ENCODE measurements at places on chromosomes 2 and 18.

GRCh38 chr2:50215736-50216135 lies 816.2 kb downstream of the NRXN1 start:
- no peak for DNase-seq

GRCh38 chr2:176991411-176991810 lies 221.2 kb upstream of the HNRNPA3 start:
- no peak for DNase-seq

- DNase-seq = no peak
These were observed 33.5 kb downstream of the POLE4 start for GRCh38 chr2:74991977-74992376.

GRCh38 chr2:11764359-11764758 lies 17.9 kb downstream of the LPIN1 start:
- peak; percentile 40 for DNase-seq

DNA sequence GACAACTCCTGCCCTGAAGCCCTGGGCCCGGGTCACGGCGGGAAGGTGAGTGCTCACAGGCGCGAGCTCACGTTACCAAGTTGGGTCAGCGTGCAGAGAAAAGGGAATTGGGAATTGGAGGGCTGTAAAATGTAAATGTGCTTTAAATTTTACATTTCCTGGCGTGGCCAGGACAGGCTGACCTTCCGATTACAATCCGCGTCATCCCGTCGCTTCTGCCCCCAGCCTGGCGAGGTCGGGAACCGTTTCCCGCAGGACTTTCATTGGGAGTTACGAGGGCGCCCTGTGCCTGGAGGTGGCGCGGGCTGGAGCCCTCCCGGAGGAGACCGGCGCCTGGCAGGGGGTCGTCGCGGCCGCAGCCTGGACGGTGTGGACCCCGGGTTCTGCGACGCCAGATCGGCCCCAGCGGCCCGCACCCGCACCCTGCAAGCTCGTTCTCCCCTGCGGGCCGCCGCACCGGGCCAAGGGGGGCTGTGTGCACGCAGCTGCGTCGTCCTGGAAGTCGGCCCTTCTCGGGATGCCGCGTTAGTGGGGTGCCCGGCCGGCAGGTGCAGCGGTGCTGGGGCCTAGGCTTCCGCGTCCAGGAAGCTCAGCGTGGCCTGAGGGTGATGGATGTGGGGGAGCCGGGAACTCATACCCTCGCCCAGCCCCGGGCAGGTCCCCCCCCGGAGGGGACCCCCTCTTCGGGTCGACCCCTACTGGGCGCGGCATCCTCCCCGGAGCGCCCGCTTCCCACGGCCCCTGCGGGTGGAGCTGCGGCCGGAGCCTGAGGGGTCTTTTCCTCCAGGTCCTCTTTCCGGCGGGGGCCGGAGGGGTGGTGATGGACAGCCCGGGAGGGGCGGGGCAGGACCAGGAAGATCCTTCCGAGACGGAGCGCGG lies 63.9 kb downstream of the LRRFIP1 start:
- DNase-seq = no peak

DNA sequence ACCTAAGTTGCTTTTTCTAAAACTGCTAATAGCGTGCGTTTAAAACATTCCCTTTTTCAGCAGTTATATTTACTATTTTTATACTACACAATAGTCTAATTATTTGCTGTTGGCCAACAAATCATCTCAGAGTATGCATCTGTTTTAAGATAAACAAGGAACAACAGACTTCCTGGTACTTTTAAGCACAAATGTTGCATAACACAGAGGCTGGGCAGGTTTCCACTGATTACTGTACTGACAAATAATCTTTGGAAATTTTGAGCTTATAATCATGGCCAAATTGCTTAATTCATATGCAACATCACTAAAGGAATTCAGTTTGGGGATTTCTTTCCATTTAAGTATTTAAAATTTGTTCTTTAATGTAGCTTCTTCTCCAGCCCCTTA lies 737.4 kb upstream of the SALL3 start:
- DNase-seq = no peak

DNA sequence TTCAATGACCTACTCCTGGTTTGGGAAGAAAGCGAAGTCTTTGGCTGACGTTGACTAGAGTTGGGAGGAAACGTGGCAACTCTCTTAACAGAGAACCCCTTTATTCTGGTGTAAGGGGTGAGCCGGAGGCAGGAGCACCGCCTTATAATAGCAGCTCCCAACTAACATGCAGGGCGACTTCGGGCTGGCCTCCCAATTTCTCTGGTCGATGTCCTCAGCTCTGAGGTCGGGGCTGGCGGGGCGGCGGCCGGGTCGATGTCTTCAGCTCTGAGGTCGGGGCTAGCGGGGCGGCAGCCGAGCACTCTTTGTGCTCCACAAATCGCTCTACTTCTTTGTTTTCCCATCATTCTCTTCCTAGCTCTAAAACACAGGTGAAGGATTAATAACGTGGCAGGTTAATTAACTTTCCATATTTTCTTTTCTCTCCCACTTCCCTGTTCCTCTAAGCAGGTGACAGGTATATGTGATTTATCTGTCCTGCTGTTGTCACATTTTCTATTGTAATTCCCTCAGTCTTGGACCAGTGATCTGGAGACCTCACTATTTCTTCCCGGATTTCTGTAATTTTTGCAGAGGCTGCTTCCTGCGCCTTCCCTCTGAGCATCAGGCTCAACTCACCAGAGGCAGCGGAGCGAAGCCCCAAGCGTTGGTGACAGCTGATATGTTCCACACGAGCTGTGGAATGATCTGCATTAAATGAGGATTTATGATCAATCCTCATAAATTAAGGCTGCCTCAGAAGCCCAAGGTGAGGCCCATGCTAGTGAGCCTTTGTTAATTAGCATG lies 64.3 kb downstream of the ACKR3 start:
- DNase-seq = no peak

DNA sequence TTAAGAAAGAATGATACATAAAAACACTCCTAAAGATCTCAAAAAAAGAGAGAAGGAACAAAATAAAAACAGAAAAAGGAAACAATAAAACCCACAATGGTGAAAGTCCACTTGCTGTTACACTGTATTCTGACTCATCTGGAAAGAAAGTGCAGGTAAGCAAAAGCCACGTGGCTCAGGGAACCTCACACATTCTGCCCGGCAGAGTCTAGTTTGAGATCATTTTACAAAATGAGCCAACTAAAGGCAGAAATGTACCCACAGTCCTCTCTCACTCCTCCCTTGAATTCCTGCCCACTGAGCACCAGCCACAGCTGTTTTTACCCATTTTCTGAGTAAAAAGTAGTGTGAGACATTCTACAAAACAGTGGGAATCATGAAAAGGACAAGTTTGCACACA lies 10.0 kb downstream of the KCNH7 start:
- no peak for DNase-seq

GRCh38 chr2:241759067-241759807 lies 17.4 kb upstream of the GAL3ST2 start:
- DNase-seq = no peak

DNA sequence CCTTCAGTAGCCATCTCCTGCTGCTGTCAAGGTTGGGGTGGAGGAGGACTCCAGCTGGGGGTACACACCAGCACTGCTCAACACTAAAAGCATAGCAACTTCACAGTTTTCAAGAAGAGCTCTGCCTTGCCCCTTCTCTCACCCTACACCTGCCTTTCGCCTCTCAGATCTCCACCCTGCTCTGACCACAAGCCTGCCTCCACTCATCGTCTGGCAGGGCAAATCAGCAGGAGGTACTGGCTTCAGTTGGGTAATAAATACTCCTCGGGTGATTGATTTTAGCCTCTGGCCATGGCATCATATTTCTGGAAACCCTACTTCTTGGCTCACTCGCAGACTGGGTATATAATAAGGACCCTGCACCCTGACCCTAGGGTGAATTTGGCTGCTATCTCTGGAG lies 3.1 kb upstream of the PRKAG3 start:
- no peak for DNase-seq

DNA sequence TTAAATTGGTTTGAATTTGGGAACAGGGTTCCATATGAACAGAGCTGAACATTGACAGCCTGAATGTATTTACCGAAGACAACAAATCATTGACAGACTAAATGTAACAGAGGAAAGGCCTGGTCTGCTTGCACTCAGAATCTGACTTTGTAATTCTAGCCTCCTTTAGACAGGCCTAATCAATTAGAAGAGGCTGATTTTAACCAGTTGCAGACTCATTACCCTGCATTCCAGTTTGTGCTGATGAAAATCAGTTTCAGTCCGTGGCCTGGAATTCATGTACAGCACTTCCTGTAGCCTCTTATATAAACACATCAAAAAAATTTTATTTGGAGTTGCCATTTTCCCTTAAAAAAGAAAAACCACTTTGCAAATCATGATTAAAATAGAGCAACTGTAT lies 93.1 kb upstream of the ZFP36L2 start:
- DNase-seq = no peak

- DNase-seq = no peak
These were observed 156.7 kb downstream of the SLC4A3 start for GRCh38 chr2:219784178-219784577.

DNA sequence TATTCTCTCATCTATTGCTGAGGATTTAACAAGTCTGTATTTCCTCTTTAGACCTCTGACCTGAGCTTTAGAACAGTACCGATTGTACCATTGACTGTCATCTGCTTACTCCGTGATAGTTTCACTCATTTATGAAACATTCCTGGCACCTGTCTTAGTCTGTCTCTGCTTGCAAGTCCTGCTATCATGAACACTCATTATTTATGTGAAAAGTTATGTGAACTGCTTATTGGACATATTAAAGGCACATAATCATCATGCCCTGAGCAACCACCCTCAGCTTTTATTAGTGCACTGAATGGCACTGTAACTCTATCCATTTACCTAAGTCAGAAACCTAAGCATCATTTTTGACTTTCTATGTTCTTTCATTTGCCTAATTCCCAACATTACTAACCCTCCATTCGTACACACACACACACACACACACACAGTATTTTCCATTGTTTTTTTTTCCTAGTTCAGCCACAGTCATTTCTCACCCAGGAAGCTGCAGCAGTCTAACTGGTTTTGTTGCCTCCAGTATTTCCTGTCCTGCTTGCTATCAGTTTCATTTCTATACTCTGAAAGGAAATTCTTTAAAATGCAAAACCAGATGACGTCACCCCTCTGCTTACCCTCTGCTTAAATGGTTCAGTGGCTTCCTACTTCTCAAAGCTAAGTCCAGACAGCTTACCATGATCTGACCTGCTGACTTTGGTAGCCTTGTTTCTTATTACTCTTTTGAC lies 146.1 kb downstream of the HAUS1 start:
- no peak for DNase-seq

DNA sequence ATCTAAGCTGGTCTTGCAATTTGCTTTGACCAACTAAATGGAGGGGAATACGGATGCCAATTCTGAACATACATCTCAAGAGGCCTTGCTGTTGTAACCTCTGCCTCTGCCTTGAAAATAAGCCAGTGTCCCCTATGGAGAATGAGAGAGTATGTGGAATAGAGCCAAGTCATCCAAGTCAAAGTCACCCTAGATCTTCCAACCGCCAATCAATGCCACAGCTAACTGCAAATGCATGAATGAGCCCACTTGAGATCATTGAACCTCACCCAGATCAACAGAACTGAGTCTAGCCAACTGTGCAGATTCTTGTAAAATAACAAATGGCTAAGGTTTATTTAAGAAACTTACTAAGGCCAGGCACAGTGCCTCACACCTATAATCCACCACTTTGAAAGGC lies 139.8 kb upstream of the TANK start:
- DNase-seq = no peak

DNA sequence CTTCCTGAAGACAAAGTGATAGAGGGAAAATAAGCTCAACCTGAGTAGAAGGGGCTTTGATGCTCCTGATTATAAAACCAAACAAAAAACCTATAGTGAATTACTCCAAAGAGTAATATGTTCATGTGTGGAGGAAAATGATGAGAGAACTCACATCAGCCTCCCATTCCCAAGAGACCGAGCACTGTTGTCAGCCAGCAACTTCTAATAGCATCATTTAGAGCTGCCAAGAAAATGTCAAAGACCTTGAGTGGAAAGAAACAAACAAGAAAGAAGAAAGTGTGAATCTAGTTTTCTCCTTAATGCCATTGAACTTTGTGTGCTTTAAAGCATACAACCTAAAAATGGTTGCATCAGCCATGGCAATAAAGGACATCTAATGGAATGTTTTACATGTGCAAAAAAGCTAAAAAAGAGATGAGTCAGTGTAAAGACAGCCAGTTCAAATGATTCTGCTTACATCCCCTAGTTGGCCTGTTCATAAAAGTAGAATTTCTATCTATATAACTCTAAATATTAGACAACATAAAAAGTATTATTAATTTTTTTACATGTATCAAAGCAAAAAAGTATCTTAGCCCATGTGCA lies 1066.2 kb downstream of the TDRD15 start:
- DNase-seq = no peak

- no peak for DNase-seq
These were observed 53.9 kb downstream of the LNPK start for GRCh38 chr2:175948191-175948590.

GRCh38 chr2:197378086-197378485 lies 56.7 kb downstream of the SF3B1 start:
- no peak for DNase-seq

GRCh38 chr2:100639588-100640390 lies 77.0 kb downstream of the PDCL3 start:
- DNase-seq = no peak

DNA sequence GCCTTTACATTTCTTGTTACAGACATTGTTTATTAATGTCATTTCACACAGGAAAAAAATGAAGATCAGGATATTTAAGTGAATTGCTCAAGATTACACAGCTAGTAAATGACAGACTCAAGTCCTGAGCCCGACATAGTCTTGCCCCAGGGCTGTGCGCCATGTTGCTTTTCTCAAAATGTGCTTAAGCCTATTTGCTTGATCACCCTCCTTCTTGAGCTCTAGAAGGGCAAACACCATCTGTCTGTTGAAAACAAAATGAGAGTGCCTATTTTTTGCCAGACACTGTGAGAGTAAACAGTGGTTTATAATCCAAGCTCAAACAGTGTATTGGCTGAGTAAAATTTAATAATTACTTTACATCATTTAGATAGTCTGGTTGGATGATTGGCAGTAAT lies 34.8 kb upstream of the HNMT start:
- peak; percentile 40 for DNase-seq

- DNase-seq = no peak
These were observed 36.5 kb upstream of the CDH19 start for GRCh38 chr18:66640431-66640830.

- no peak for DNase-seq
These were observed 19.2 kb downstream of the MFF start for GRCh38 chr2:227344231-227344630.

DNA sequence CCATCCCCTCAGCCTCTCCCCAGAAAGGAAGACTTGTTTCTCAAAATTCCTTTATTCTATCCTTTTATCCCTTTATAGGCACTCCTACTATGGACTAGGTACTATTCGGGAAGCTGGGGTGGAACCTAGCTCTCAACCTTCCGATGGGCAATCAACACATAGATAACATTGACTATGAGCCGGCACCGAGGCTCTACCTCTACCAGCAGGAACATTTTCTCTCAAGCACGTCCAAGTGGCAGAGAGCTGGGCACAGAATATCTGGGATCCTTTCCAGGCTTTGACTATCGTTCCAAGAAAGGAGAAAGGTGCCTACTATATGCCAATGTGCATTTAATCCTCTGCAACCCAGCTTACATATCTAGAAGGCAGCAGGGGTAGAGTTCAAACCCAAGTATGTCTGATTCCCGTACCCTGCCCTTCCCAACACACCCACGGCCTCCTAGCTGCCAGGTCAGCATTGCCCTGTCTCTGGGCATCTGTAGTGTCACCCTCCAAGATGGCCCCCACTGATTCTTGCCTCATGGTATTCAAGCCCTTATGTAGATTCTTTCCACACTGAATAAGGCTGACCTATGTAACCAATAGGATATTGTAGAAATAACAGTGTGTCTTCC lies 28.3 kb downstream of the TNS1 start:
- DNase-seq = no peak
